ENCODE measurements at places on chromosomes 6 and 20.

GRCh38 chr6:53544217-53544469, 758 bp downstream of the GCLC start:
- peak; percentile 29 for DNase-seq

DNA sequence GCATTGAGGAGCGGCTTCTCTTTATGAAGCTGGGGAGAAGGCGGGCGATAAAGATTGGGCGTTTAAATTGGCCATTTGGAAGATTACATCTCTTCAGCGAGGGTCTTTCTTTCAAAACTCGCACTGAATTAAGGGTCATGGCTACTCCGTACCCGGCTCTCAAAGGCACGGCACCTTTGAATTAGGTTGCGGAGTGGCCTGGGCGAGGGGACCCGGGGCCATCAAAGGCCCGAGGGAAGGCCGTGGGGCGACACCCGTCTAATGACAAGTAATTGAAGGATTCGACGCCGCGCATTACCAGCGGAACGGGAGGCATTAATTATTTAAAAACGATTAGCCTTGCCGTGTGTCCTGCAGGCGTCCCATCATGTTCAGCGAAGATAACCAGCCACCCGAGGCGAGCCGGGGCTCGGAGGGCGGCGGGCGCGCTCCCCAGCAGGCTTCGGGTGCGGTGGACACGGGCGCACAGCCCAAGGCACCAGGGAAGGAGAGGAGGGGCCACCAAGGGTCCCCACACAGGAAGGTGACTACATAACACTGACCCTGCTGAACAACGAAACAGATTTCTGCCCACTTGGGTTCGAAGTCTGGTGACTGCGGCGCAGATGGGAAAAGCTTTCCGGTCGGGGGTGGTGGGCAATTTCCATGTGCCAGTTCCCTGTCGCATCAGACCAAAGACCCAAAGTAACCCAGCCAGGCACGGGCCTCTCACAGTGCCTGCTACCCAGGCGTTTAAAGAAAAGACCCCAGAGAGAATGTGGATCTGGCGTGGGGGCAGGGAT, 7.4 kb downstream of the FOXA2 start:
- no peak for DNase-seq

DNA sequence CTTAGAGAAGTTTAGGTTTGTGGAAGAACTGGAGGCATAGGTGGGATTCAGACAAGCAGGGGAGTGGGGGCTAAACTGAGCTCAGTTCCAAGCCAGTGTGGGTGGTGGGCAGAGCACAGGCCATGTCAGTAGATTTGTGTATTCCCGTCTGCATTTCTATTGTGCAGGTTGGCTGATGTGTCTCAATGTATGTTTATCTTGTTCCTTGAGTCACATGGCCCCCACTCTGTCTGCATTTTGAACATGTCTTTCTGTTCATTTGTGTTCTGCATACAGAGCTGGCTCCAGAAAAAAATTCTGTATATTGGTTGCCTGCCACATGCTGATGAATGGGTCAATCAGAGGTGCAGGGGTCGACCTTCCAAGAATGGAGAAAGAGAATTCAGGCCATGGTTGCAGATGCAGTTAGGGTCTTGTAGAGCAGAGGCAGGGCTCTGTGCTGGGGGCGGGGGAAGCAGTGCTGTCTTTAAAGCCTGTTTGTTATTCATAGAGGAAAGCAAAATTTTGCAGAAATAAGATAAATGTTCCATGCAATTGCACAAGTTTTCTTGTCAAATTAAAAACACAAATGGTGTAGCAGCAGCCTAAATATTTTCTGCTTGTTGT, 166.7 kb downstream of the CDH26 start:
- no peak for DNase-seq

- DNase-seq, result no peak
These were observed 54.2 kb downstream of the CNR1 start for GRCh38 chr6:88111991-88112390.

GRCh38 chr6:39688494-39688893, 36.7 kb downstream of the KIF6 start:
- peak; percentile 95 for DNase-seq

DNA sequence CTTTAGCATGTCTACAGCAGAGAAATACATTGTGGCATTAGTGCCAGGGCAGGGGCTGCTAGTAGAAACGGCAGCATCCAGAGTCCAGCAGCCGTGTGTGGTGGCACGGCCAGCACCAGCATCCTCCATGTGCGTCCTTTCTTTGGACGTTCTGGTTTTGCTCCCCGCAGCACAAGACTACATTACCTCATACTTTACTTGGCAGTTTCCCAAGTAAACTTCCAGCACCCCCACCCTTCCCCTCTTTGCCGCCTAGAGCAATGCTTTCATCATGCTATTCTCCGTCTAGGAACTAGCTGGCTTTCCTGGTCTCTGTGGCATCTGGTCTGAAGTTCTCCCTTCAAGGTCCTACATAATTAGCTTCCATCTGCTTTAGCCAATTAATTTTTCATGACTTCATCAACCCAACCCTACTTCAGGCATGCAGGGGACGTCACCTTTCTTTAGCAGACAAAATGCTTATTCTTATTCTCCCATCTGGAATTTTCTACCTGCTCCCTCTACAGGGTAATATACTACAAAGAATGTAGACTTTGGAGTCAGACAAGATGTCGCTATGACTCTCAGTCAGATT, 67.6 kb downstream of the BLOC1S5 start:
- peak; percentile 92 for DNase-seq

DNA sequence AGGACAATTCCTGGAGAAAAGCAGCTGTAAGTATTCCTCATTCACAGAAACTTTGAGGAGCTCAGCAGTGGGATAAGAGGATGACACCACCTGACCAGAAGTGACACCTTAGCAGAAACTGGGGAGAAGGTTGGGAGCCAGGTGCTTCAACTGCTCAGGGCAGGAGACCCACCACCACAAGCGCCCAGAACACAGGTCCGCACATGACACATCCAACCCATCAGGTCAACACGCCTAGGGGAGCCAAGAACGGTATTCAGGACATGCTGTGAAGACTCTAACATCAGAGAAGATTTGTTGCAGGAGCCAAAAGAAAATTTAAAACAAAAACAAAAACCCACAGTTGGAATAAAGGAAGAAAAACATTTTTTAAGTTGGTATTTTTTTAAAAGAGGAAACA, 50.5 kb downstream of the SLC23A2 start:
- no peak for DNase-seq

GRCh38 chr6:40352006-40352405, 235.2 kb downstream of the LRFN2 start:
- no peak for DNase-seq

DNA sequence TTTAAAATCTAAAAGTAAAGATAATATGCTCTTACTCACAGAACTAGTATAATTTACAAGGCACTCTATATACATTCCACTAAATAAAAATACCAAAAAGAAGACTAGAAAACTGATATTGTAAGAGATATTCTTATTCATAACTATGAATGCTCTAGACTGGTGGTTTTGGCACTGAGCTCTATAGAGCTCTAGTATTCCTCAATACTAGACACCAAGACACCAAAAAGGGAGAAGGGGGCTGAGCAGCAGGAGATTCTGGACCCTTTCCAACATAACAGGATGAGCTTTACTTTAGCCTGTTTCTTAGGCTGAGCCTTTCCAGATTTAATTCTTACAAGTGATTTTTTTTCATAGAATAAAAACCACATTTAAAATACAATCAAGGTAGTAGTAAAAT, 173.6 kb downstream of the COL21A1 start:
- DNase-seq, result peak; percentile 67

DNA sequence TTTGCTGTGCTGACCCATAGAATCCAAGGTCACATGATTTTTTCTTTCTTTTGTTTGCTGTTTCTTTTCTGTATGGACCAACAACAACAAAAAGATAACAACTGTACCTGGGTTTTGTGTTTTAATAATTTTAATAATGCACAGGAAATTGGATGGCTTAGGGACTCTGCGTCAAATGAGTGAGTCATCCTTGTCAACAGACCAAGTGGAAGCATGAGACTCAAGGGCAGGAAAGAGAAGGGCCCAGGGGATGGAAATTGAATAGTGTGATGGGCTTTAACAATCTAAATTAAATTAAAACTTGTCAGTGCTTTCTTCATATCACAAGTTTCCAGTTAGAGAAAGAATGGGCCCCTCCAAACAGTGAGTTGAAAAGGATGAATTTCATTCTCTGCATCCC, 413.0 kb downstream of the PREX1 start:
- DNase-seq, result peak; percentile 4

DNA sequence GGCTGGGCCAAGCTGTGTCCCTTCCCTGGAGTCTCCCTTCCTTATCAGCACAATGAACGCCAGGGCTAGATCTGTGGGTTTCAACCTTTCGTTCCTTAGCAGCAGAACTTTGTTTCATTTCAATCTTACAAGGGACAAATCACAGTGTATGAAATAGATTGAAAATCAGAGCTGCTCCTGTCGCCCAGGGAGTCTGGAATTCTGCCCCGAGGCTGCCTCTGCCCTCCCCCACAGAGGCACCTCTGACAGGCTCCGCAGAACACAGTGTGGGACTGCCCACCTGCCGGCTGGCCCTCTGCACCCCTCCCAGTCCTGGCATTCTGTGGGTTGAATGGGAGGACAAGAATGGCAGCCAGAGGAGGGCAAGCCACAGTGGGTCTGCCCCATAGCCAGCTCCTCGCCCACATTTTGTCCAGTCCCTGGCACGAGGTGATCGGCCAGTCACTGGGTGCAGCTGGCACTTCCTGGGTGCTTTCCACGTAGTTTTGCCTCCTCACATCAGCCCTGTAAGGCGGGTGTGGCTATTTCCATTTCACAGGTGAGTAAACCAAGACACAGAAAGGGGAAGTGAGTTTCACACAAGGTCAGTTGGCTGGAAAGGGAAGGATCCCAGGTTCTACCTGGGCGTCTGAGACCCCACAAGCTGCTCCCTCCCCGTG, 26.1 kb downstream of the MANBAL start:
- no peak for DNase-seq

DNA sequence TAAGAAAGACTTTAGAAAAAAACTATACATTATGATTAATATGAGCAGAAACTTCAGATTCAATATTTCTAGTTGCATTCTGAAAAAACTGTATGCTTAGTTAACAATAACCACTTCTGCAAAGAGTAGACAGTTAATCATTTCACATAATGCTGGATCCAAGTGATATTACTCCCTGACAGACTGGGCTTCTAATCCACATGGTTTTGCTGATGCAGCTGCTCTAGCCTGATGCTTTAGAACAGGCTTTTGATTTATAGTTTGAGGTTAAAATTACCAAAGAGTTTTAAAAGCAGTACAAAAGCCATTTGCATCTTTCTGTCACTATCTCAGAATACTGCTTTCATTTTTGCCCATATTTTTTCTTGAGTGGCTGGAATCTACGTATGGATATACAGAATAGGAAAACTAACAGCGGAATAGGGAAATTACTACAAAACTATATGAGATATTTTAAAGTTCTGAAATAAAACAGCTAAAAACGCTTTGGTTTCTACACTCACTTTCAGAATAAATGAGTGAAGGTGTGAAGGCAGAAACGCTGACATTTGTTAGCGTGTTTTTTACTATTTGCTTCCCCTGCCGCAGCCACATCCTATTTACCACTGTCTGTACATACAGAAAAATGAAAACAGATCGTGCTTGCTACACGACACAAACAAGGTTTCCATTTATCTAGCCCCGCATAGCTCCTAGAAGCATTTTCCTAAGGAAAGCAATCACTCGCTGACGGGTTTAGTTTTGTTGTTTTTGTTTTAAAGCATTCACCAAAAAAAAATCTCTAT, 61.7 kb downstream of the METTL24 start:
- peak; percentile 6 for DNase-seq

GRCh38 chr6:90083891-90084290, 189.6 kb downstream of the GJA10 start:
- DNase-seq, result no peak

DNA sequence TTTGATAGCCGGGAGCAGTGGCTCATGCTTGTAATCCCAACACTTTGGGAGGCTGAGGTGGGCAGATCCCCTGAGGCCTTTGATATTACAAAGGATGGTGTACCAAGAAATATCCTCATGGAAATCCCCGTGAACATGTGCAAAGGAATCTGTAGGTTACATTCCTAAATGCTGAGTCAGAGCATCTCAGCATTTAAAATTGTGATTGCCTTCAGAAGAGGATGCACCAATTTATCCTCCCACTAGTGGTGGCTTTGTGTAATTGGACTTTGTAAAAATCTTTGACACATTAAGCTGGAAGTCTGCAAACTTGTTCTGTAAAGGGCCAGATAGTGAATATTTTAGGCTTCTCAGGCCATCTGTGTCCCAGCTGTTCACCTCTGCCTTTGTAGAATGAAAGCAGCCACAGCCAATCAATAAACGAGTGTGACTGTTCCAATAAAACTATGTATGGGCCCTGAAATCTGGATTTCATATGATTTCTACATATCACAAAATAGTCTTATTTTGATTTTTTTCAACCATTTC, 11.8 kb downstream of the TMEM14B start:
- DNase-seq, result peak; percentile 97

DNA sequence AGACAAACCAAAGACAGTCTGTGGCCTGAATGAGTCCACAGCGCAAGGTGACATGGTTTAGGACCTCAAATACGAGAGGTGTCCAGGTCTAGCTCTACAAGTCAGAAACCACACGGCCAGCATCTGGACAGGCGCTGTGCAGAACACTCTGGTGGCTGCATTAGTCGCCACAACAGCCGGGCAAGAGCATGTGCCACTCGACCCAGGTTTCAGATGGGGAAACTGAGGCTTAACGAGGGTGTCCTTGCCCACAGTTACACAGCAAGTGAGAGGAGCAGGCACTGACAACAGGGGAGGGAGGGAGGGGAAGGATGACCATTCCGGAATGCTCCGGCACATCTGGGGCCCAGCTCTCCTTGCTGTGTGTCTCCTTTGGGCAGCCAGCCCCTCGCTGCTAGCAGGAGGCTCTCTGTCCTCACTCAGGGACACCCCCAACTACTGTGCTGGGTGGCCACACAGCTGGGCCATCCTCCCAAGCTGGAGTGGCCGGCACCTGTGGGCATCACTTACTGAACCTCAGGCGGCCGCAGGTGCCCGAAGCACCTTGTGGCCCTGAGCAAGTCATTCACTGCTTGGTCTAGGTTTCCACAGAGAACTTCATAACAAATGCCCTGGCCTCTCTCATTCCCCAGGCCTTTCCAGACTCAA, 6.6 kb downstream of the DLL1 start:
- no peak for DNase-seq

DNA sequence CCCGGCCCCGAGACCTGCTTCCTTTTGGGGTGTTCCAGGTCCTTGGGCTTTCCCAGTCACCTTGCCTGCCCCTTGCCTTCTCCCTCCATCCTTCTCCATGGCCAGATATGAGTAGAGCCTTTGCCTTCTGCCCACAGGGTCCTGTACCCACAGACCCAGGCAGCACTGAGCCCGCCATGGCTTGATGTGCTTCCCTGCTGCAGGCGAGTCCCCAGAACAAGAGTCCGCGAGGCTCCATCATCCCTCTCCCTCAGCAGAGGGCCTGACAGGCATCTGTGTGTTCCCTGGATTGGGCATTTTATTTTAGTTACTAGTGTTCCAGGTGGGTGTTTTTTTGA, 21.9 kb downstream of the PYGB start:
- DNase-seq, result no peak
